Activated CD8-positive, alpha-beta T cell treated with anti-CD3 and anti-CD28 coated beads, Interleukin-2, amount 10 ng/mL, durations not matched to agents 7 days and 5 days (primary cell): ENCODE measurements at places on chromosomes 2 and 18.
A peak's percentile ranks its signal among the peaks of the same experiment; 100 is the strongest.

- no peak for DNase-seq
These were observed 16.5 kb downstream of the TWIST2 start for GRCh38 chr2:238864207-238865014.

- no peak for DNase-seq
These were observed 46.3 kb downstream of the ANKRD12 start for GRCh38 chr18:9182852-9183399.

GRCh38 chr2:142866426-142866825, 11.0 kb upstream of the KYNU start:
- no peak for DNase-seq

DNA sequence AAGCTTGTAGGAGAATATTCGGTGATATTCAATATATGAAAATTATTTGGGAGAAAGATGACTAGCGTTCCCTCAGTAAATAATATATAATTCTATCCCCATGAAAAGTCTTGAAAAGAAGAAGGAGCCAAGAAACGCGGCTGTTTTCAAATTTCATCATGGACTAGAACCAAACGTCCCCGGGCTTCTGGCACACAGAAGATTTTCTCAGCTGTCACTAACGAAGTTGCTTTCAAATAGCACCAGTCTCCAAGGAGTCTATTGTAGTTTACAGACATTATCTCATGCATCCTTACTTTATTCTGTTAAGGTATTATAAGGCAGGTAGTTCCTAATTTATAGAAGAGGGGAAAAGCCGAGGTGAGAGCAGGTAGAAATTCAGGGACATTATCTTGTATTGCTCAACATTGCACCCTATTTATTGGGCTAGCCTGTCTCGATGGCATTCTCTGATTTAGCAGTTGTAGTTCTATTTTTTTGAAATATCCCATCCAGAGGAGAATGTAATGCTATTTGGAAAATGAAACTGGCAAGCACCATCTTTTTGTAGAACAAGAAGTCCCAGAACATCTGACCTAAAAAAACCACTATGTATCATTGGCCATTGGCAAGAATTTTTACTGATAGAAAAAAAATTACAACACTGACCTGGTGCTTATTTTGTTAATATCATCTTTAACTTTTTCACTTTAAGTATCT, 198.1 kb upstream of the RASGRP3 start:
- DNase-seq, result no peak

- no peak for DNase-seq
These were observed 849.1 kb downstream of the CNTNAP5 start for GRCh38 chr2:124874219-124874618.

GRCh38 chr18:24427484-24427883, 1.0 kb downstream of the IMPACT start:
- DNase-seq, result no peak

- peak; percentile 74 for DNase-seq
These were observed 1.2 kb downstream of the DLX1 start for GRCh38 chr2:172086241-172087206.

GRCh38 chr18:25795213-25795612, 295.2 kb downstream of the SS18 start:
- no peak for DNase-seq

DNA sequence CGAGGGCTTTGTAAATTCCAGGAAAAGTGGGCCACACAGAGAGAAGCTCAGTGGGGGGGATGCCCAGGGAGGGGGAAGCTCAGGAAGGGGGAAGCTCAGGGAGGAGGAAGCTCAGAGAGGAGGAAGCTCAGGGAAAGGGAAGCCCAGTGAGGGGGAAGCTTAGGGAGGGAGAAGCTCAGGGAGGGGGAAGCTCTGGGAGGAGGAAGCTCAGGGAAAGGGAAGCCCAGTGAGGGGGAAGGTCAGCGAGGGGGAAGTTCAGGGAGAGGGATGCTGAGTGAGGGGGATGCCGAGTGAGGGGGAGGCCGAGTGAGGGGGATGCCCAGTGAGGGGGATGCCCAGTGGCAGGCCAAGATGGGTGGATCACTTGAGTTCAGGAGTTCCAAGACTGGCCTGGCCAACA, 821 bp upstream of the CHRNG start:
- no peak for DNase-seq

DNA sequence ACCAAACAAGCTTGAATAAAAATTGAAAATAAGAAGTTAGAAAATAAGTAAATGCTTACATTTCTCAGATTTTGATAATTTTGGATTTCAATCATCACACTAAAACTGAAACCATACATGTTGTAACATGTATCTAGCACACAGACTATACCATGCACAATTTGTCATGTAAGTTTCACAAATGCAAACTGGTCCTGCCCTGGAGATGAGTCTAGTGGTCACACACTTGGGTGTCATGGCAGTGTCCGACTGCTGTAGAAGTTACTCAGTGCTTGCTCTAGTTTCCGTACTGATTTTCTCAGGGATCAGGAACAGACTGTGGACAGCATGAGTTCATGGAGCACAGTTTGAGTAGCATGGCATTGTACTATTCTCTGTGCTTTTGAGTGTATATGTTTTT, 182.9 kb upstream of the RMP24 start:
- DNase-seq, result no peak

GRCh38 chr2:22355816-22356433, 1029.1 kb upstream of the KLHL29 start:
- peak; percentile 58 for DNase-seq

- no peak for DNase-seq
These were observed 8.8 kb upstream of the FAM98A start for GRCh38 chr2:33607905-33608304.

GRCh38 chr2:108614659-108615058, 80.4 kb downstream of the LIMS1 start:
- no peak for DNase-seq

- no peak for DNase-seq
These were observed 23.5 kb downstream of the NCK2 start for GRCh38 chr2:105768176-105768575.

DNA sequence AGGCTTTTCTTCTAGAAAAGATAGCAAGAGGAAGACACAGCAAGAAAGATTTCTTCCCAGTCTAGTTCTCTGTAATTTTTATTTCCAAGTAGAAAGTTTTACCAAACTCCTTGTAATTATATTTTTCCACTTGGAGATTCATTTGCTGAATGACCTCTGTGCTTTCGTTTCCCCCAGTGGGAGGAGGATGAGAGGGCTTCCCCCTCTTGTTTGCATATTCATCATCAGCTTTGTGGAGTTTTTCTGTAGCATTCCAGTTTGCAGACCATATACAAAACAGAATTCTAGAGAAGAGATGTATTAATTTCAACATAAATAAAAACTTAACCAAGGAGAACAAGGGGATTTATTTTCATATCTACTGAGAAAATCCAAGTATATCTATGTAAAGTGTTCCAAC, 51.3 kb downstream of the RMDN2 start:
- DNase-seq, result no peak

GRCh38 chr2:173623438-173624319, 269.0 kb downstream of the CDCA7 start:
- no peak for DNase-seq

DNA sequence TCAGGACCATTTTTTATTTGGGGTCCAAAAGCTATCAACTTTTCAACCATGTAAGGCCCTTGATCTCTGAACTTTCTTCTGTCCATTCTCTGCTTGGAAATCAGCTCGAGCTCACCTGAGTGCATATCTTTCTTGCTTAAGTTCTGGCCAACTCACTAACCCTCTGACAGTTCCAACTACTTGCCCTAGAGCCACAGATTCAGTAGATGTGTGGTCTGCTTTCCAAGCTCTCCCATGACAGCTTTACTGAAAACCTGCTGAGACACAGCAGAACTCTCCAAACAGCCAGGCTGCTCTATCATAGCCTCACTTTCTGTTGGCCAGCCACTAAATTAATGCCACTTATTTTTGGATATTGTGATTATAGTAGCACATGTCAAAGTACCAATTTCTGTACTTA, 21.2 kb upstream of the IKZF2 start:
- no peak for DNase-seq

- DNase-seq, result no peak
These were observed 71.5 kb downstream of the SFXN5 start for GRCh38 chr2:72999729-73000725.

GRCh38 chr2:70983506-70984227, 5.2 kb downstream of the ANKRD53 start:
- DNase-seq, result no peak

DNA sequence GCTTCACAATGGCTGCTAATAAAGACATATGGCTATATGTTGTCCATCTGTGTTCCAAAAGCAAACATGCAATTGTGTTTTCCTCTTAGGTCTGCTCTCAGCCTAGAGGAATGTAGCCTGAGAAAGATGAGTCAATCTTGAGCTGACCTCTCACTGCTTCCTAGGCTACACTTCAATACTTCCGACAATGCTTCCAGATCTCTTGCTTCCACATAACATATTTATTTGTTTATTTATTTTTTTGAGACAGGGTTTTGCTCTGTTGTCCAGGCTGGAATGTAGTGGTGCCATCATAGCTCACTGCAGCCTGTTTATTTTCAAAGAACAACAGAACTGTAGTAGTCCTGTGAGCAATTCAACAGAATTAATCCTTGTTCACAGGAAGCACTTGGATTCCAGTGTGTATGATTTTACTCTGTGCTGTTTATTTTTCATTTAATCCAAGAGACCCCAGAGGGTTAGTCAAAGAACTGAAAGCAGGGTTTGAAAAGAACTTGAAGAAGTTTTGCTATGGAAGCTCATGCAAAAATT, 437.9 kb downstream of the TXNL1 start:
- DNase-seq, result no peak

DNA sequence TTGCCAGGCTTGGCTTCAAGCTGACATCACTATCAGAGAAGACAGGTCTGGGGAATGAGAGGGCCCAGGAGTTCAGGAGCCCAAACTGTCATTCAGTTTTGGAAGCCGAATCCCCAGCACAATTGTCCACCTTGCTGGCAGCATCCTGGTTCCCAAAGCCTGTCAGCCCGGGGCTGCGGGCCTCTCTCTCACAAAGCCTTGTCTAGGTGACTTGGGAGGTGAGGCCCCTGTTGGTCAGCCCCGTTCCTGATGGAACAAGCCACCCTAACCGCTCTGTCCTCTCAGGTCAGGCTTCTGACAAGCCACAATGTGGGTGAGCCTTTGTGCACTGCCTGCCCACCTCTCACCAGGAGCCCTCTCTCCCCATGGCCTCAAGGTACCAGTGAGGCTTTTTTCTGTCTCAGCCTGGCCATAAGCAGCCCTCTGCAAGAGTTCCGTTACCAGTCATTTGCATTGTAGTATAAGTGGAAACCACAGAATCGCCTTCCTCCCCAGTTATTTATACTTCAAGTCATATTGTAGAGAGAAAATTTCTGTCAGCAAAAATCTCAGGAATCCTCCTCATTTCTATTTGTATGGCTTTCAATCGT, 100.6 kb downstream of the MSH2 start:
- no peak for DNase-seq

- DNase-seq, result no peak
These were observed 502.9 kb upstream of the ZEB2 start for GRCh38 chr2:145022666-145023333.

- no peak for DNase-seq
These were observed 161.7 kb downstream of the PARD3B start for GRCh38 chr2:204706939-204707338.

- no peak for DNase-seq
These were observed 58.7 kb downstream of the ITSN2 start for GRCh38 chr2:24301599-24301998.

DNA sequence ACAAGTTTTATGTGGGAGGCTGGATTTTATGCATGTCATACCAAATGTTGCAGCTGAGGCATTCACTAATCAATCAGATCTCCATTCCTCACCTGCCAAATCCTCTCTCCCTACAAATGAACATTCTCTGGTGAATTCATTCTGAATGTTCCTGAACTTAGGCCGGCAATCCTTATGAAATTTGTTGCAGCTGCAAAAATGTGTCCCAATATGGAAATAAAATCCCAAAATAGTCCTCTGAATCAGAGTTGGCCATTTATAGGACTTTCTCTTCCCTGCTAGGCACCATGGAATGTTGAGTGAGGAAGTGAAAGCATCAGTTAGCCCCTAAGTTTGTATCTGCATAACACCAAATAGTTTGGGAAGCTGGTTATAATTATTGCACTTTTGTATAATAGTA, 25.6 kb downstream of the GCA start:
- DNase-seq, result no peak

- no peak for DNase-seq
These were observed 31.9 kb downstream of the DSC3 start for GRCh38 chr18:31010601-31011000.

DNA sequence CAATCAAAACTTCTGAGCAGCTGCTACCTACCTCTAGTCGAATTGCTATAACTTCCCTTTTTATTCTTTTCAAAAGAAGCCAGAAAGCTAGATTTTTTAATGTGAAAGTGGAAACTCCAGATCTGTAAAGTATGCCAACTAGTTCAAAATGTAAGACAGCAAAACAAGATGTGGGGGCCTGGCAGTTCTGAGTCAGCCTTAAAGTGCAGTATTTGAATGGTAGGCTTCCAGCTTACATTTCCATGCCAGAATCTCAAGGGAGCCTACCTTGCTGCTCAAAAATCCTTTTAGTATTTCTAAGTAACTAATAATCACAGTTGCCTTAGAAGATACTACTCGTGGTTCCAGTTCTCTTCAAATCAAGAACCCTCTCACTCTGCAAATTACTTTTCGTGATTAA, 1288.7 kb downstream of the LRP1B start:
- no peak for DNase-seq

DNA sequence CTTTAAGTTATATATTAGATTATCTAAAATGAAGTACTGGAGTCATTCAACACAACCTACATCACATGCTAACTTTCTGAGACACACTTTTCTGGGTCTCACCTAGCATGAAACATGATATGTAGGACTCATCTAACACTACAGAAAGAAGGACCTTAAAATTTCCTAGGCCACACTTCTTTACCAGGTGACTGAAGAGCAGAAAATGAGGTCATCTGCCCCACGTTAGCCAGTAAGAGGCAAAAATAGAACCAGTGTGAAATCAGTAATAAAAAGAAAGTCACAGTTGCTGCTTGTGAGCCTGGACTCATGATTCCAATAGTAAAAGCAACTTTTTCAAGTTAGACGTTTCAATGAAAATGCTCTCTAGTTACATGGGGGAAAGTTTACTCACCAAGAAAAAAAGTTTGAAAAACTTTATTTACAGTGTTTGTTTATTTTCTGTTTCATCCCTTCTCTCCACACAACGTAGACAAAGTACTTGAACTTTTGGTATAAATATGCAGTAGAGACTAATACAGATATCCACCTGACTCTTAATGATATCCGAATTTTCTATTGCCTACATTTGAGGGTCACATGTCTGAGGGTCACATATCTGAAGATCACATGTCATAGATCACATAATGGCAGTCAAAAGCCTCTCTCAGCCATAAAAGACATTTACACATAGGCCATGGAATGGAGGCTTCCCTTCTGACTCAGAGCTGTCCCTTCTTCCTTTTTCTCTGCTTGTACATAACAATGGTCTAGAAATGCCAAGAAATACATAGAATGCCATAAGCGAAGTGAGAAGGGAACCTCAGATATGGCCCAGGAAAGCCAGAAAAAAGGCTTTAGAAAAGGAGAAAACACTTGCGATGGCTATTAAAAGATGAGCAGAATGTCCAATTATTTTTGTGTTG, 362.9 kb downstream of the ZEB2 start:
- DNase-seq, result no peak

DNA sequence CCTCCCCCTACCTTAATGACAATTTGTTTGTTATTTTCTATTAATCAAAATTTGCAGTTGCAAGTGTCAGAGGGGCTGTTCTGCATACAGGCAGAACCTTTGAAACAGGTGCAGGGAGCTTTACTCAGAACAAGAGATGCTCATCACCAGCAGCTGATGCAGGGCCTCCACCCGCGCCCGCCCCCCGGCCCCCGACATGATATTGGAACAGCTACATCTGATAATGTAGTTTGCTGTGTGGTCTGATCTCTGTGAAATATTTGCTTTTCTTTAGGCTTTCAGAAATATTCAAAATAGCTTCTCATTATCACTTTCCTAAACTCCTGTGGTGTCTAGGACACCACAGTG, 130.0 kb downstream of the PRKCE start:
- DNase-seq, result no peak

- DNase-seq, result no peak
These were observed 12.5 kb downstream of the ITM2C start for GRCh38 chr2:230877116-230877758.
